ENCODE measurements at places on chromosomes 5 and 9.

DNA sequence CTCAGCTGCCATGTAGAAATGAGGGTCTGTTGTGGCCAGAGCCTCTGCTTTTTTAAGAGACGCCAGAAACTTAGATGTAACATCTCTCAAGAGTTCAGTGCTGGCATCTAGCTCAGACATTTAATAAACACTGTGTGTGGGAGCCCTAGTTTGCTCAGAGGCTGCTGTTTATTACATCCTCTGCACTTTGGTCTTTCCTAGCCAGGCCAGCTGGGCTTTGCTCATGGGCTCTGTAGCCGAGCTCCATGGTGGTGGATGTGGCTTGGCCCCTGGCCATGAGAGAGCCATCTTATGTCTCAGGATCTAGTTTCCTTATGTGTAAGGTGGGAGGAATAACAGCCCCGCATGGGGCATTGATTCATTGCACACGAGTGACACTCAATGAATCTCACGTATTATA, 30.0 kb downstream of the ARHGEF37 start:
- DNase-seq = no peak

DNA sequence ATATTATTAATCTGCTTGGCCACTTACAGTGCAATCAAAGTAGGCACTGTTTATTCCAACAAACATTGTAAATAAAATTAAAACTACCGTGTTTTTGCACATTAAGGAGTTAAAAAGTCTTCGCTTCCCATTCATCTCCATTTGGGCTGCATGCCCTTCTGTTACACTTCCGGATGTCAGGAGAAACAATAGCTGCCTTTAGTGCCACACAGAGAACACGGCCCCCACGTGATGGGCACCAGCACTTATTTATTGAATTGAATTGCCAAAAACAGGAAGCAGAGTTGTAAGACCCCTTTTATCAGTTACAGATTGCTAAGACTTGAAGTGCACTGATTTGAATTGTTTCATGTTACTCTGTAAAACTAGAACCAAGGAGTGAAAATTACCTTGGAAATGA, 80.4 kb downstream of the LHFPL2 start:
- no peak for DNase-seq

GRCh38 chr5:153704110-153704509, 213.6 kb downstream of the GRIA1 start:
- no peak for DNase-seq

- DNase-seq = no peak
These were observed 85.1 kb downstream of the MED27 start for GRCh38 chr9:131994364-131995125.

DNA sequence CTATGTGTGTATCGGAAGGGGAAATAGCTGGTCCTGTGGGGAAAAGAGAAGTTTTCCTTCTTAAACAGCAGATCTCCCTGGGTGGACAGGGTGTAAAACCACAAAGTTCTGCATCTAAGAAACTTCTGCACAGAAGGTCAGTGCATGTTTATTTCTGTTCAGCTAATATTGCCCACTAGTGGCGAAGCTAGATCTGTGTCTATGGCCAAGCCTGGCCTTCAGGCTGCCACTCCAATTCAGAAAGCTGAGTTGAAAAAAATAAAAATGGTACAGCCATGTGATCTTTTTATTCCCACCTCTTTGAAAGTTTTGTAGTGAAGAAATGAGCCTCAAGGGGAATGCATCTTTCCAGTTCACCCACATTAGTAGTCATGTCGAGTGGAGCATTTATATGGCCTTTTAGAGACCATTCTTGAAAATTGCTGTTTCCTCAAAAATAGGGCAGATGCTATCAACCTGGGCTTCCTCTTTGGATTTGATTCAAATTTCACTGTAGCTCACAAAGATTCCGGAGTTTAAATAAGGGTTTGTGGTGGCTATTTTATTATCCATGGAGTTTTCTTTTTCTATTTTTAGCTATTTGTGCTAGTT, 488.0 kb downstream of the PRELID2 start:
- DNase-seq = no peak

- no peak for DNase-seq
These were observed 65.6 kb upstream of the IRX2 start for GRCh38 chr5:2817031-2817603.

- DNase-seq = no peak
These were observed 366.6 kb downstream of the DMAC1 start for GRCh38 chr9:7432989-7433388.

DNA sequence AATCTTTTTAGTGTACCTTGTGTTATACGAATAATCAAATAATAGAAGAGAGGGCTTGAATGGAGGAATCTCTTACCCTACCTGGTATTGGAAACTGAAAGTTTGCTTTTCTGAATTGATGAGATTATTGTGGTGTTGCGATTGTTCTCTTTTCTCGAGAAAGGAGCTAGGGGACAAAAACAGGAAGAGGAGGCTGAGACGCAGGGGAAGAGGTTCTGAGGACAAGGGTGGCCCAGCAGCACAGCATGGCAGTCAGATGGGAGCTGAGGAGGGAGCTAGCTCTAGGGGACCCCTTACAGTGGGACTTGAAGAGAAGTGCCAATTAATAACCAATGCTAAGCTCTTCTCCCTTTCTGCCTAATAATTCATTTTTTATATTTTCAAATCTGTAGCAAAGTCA, 183.3 kb upstream of the DMAC1 start:
- DNase-seq = no peak

GRCh38 chr9:3931996-3932906, 367.6 kb downstream of the GLIS3 start:
- DNase-seq = no peak

GRCh38 chr9:76680716-76681425, 83.4 kb upstream of the PCA3 start:
- no peak for DNase-seq

DNA sequence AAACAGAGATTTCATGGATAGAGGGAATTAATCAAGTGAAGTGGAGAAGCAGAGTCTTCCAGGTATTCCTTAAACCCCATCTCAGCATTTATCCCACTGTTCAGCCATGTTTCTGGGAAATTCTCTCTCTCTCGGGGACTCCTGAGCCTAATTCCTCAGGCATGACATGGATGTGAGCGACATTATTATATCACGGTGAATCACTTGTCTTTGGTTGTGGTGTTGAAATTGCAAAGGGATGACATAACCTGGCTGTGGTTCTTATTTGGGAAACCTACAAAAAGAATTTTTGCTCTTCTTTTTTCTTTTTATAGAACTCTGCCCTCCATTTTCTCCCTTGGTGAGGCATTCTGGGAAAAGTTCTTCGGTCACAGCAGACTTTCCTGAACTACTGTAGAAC, 457.9 kb upstream of the PTGER4 start:
- no peak for DNase-seq

- DNase-seq = no peak
These were observed 99.2 kb downstream of the CRB2 start for GRCh38 chr9:123455187-123455586.

GRCh38 chr5:168346417-168346816, 55.0 kb downstream of the WWC1 start:
- DNase-seq = no peak

- DNase-seq = no peak
These were observed 54.8 kb downstream of the MRPS27 start for GRCh38 chr5:72265032-72265877.

All from cortex of kidney (tissue), 1 donor.